ENCODE measurements at places on chromosomes 16 and 17.

DNA sequence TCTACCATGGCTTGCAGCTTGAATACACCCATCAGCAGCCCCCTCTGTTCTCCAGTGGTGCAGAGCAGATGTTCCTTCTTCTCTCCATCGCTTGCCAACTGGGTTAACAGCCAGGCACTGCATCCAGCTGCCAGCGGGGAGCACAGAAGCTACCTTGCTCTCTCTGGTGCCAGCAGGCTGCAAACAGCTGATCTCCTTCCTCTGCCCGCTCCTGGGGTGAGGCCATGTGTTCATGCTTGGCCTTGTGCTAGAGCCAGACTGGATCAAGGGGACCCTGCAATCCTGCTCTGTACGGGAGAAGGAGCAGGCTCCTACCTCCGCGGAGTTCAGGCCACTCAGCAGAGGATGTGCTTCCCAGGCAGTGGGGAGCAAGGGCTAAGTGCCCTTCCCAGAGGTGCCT lies 24.1 kb upstream of the ENGASE start:
- DNase-seq, result no peak

GRCh38 chr16:50526796-50527195 lies 21.4 kb upstream of the NKD1 start:
- DNase-seq, result peak; percentile 20

GRCh38 chr17:28105501-28105900 lies 63.0 kb downstream of the NLK start:
- DNase-seq, result no peak

DNA sequence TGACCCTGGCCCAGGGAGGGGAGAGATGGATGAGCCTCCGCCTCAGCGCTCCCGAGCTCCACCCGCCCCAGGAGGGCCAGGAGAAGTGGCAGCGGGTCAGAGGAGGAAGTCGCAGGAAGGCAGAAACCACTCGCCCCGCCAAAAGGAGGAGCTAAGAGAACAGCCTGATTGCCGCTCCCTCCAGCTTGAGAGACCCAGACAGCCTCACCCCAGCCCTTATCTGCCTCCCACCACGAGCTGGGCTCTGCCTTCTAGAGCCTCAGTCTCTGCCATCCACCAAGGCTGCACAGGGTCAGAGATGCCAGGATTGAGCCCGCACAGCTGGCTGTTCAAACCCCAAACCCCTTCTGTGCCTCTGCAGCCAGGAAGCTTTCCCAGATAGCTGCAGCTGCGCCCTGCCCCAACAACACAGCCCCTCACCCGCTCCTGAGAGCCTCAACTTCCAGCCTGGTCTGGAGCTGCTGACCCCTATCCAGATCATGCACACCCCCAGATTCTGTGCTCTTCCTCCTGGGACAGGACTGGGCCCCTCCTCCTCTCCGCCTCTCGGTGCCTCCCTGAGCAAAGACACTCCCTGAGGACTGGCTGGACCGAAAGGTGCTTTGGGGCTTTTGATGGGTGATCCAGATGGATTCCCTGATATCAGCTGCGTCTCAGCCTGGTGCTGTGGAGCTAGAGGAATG lies 1.0 kb upstream of the ATP2A3 start:
- no peak for DNase-seq

- no peak for DNase-seq
Observed at GRCh38 chr17:2510559-2510958, 1.1 kb downstream of the METTL16 start.

- no peak for DNase-seq
Observed at GRCh38 chr17:39738568-39738901, 797 bp downstream of the GRB7 start.

DNA sequence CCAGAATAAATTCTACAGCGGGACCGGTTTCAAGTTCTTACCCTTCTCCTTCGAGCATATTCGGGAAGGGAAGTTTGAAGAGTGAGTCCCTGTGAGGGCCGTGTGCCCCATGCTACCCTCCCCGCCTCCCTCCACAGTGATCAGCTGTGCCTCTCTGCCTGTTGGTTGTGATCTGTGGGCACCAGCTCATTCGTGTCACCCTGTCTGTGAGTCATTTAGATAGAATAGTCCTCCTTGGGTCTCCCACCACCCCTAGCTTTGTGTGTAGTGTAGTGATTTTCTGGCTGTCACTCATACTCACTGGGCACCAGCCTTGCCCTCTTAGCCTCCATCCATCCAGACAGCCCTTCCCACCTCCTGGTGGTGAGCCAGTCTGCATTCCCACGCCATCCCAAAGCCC lies 15.0 kb upstream of the NAGLU start:
- DNase-seq, result no peak

DNA sequence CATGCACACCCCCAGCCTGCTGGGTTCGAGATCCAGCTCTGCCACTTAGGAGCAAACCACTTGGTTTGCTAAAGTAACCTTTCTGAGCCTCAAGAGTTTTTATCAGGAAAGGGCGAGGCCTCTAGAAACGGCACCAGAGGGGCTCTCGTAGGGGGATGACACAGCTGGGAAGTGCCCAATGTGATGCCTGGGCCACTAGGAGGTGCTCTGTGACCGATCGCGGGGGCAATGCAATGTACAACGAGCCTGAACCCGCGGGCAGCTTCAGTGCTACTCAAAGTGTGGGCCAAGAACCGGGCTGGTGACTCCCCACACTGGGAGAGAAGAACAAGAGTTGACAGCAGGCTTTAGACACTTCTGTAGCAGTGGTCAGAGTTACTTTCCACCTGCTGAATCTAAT lies 9.4 kb downstream of the C16orf89 start:
- DNase-seq, result no peak

DNA sequence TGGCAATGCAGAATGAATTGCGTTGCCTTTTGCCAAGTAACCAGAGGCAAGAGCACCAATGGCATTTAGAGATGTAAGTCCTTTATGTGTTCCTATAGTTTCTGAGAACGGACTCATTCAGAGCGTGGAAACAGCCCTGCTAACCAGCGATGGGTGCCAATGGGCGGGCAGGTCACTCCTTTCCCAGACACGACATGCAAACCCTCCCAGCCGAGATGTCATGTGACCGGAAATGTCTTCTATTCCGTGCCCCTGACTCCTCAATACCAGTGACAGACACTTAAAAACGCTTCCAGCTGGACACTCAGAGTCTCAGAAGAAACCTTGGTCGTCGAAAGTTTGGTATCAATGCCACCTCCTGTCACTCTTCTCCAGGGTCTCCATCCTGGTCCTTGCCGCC lies 3.2 kb downstream of the FBF1 start:
- no peak for DNase-seq

- DNase-seq, result no peak
Observed at GRCh38 chr17:63120406-63120805, 154.4 kb downstream of the TANC2 start.

DNA sequence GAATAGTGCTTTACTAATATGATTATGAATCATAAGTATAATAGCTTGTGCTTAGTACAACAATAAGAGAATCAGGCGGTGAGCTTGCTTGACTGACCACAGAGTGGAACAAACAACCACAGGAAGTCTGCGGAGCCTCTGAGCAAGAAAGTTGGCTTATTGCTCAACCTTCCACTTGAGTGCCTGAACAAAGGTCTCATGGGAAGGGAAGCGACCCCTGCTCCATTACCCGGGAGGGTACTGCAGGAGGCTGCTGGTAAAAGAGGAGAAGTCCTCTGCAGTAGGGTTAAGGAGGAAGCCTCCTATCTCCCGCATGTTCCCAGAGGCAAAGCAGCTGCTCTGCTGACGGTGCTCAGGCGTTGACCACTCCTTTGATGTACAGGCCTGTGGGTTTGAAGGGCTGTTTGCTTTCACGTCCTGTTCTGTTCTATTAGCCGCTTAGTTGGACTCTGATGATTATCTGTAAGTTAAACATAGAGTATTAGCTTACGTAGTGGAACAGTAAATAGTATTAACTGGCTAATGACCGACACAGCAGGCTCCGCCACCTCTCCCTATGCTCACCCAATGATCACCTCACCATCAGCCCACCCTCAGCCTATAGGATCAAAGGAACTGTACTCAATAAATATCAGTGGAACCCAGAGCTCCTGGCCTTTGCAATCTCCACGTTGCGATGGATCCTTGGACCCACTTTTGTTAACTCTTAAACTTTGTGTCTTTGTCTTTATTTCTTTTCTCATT lies 17.5 kb downstream of the ALOX15B start:
- DNase-seq, result no peak

- DNase-seq, result no peak
Observed at GRCh38 chr17:78045316-78045715, 83.2 kb downstream of the TMC6 start.

GRCh38 chr16:56611281-56611833 lies 3.0 kb downstream of the MT2A start:
- DNase-seq, result no peak

GRCh38 chr17:1469231-1469852 lies 13.3 kb upstream of the CRK start:
- no peak for DNase-seq

DNA sequence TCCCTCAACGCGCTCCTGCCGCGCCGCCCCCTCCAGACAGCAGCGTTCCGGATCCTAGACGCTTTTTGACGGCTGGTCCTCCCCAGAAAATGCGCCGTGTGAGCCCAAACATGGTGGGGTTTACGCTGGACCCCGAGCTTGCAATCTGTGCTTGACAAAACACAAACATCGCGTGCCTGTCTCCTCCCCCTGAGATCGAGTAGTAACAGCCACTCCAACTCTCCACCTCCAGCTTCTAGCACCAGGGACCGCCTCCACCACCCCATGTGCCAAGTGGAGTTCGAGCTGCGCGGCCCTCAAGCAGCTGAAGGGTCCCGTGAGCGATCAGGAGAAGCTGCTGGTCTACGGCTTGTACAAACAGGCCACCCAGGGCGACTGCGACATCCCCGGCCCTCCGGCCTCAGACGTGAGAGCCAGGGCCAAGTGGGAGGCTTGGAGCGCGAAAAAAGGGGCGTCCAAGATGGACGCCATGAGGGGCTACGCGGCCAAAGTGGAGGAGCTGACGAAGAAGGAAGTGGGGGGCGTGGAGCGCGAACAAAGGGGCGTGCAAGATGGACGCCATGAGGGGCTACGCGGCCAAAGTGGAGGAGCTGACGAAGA lies 656 bp upstream of the GEMIN4 start:
- DNase-seq, result peak; percentile 82

DNA sequence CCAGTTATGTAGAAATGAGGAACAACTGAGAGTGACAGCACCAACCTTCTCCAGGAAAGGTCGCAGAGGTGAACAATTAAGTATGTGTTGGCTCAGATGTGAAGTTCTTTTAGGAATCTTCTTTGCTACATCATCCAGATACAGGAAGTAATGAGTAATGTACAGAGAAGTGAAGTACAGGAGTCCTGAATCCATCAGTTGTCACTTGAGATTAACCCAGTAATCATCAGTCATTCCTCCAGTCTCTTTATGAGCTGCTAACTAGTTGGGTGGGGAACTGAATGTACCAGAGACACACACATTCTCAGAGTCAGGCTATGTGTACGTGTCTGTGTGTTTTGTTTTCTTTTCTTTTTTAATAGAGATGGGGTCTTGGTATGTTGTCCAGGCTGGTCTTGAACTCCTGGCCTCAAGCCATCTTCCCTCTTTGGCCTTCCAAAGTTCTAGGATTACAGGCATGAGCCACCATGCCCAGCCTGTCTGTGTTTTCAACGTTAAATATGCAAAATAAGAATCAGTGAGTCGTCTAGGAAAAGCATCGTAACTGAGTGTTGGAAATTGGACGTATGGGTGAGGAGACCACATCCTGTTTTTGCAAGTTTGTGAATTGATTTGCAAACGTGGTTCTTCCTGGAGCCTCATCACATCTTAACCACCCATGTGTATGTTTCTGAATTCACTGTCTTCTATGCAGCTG lies 19.9 kb downstream of the ZNF200 start:
- DNase-seq, result no peak

DNA sequence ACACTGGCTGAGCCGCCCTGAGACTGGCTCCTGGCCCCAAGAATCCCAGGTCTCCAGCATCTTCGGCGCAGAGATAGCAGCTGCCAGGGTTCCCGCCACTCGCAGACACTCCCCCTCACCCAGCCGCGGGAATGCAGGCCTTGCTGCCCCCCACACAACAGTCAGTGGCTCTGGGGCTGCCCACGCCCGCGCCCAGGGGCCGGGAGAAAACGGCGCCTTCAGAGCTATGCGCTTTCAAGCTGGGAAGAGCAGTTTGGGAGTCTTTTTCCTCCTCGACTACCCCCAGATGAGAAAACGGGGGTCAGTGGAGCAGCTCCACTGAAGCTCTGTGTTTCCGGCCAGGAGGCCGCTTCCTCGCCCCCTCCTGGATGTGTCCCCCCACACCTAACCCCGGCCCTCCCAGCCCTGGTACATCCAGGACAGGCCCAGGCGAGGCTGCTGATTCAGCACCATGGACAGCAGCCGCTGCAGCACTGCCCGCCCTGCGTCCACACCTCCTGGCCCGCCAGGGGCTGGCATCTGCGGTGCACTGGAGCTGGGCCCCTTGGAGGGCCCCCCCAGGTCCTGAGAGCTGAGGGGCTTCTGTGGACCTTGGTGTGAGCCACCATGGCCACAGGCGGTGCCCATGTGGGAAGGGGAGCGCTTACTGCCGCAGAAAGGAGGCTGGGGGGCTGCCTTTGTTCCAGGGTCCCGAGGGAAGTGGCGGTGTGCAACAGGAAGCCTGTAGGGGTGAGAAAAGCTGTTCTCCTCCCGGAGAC lies 35.7 kb downstream of the CACNA1H start:
- peak; percentile 73 for DNase-seq

- no peak for DNase-seq
Observed at GRCh38 chr16:21302898-21303528, 24.9 kb upstream of the CRYM start.

- no peak for DNase-seq
Observed at GRCh38 chr17:70217571-70217970, 48.2 kb downstream of the KCNJ2 start.

DNA sequence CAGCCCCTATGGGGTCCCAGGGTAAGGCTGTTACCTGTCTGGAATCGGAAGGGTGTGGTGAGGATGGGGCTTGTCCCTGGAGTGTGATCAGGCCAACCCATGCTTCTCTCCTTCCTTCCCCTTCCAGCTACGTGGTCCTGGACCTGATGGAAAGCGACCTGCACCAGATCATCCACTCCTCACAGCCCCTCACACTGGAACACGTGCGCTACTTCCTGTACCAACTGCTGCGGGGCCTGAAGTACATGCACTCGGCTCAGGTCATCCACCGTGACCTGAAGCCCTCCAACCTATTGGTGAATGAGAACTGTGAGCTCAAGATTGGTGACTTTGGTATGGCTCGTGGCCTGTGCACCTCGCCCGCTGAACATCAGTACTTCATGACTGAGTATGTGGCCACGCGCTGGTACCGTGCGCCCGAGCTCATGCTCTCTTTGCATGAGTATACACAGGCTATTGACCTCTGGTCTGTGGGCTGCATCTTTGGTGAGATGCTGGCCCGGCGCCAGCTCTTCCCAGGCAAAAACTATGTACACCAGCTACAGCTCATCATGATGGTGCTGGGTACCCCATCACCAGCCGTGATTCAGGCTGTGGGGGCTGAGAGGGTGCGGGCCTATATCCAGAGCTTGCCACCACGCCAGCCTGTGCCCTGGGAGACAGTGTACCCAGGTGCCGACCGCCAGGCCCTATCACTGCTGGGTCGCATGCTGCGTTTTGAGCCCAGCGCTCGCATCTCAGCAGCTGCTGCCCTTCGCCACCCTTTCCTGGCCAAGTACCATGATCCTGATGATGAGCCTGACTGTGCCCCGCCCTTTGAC lies 2.4 kb downstream of the MAPK7 start:
- DNase-seq, result no peak

Data from right forelimb (tissue), 1 donor.